ENCODE measurements at places on chromosomes 3 and 15.
A peak's percentile ranks its signal among the peaks of the same experiment; 100 is the strongest.

DNA sequence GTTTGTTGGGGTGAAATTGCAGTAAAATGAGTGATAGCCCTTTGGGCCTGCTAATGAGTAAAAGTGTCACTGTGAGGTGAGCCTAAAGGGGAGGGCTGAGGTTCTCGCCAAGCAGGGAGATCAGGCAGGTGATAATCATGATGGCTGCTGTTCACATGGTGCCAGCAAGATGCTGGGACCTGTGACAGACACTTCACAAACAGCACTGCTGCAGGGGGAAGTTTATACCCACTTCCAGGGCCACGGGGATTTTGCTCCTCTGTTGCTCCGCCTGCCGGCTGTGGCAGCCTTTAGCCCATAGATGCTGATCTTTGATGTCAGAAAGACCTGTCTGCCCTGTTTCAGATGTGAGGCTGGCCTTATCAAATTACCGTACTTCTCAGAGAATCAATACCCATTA lies 96.7 kb downstream of the SV2B start:
- DNase-seq = no peak

GRCh38 chr3:31752305-31753049 lies 219.8 kb downstream of the STT3B start:
- no peak for DNase-seq

DNA sequence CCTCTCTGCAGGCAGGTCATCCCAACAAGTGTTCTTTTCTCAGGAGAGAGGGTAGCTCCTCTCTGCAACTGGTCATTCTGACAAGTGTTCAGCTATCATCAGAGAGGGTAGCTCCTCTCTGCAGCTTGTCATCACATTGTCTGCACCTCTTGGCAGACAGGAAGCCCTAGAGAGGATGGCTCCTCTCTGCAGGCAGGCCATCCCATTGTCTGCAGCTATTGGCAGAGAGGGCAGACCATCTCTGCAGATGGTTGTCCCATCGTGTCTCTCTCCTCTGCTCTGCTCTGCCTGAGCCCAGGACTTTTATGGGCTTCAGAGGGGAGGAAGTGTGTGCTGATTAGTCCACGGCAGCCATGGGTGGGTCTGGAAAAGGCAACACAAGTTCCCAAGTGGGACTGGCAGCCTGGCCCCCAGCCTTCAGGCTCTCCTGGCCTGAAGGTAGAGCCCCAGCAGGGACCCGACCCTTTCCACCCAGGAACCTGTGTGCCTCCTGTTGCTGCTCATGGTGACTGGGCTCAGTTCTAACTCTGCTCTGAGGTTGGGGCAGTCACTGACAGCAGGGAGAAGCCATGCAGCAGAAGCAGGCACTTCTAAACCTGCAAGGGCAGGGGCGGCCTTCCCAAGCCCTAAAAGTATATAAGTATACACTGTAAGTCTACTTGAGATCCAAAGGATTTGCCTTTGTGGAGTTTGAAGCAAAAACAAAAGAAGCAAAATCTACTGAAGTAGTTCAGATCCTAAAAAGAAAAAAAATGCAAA lies 637.9 kb downstream of the PLOD2 start:
- DNase-seq = no peak

DNA sequence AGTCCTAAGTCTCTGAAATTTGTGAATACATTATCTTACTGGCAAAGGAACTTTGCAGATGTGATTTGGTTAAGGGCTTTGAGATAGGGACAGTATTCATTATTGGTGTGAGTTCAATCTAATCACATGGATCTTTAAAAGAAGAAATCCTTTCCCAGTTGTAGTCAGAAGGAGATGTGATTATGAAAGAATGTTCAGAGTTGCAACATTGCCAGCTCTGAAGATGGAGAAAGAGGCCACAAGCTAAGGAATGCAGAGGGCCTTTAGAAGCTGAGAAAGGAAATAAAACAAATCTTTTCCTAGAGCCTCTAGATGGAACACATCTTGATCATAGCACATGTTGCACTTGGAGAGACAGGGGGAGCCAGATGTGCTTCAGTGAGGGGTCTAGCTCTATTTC lies 27.7 kb upstream of the SIAH2 start:
- DNase-seq = no peak

DNA sequence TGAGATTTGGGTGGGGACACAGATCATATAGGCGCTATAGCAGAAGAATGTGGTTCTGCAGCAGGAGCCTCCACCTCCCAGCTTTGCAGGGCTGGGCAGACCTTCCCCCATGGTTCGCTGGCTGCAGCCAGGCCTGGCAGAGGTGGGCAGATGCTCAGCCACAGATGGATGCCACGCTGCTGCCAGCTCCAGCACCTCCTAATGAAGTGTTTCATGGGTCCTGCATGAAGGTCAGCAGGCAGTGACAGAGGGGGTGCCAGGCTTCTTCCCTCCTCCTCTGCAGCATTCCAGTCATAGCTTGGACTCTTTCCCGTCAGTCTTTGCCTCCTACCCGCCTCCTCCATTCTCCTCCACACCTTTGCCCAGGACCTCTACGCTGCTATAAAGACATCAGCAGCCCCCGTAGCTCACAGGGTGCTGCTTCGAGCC lies 85.9 kb downstream of the SLCO3A1 start:
- no peak for DNase-seq

DNA sequence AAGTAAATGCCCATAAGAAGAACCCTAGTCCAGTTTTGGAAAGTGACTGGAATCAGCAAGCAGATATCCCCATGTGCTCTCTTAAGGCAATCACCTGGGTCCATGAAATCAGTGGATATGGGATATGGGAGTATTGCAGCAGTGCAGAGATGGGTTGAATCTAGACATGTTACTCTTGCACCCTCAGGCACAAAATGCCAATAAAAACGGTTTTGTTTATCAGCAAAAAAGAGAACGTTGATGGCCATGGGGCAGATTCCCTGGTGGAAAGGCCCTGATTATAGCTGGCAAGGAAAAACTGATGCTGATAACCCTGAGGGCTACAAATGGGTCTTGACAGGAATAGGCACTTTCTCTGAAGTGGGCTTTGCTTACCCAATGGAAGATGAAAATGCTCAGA lies 380.2 kb upstream of the SEMA6D start:
- no peak for DNase-seq

DNA sequence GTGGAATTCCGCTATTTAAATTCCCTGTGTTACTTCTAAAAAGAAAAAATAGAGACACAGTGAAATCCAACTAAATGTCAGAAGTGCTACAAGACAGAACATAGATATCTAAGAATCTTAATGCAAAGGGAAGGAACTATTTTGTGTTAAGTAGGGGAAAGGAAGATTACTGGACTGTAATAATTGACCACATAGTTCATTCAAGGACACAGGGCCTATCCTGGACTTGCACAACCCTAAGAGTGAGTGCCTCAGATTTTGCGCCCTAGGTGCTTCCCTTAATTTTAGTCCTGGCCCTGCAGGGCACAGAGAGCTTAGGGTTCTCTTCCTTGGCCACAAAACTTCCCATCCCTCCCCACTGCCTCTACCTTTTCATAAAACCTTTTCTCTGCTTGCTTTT lies 3.5 kb upstream of the IL20RB start:
- no peak for DNase-seq

DNA sequence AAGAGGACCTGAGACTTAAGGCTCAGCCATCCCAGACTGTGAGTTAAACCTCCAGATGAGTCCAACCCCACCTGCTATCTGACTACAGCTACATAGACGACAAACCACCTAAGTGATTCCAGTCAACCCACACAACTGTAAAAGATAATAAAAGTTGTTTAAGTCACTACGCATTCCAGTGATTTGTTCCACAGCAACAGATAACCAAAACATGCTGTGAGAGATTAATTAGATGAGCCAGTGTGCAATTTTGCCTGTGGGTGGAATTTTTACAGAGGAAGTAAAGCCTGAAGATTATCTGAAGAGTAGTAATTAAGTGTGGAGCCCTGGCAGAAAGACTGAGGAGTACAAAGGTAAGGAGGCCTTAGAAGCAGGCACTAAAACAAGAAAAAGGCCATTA lies 5.4 kb downstream of the BTBD1 start:
- DNase-seq = no peak

DNA sequence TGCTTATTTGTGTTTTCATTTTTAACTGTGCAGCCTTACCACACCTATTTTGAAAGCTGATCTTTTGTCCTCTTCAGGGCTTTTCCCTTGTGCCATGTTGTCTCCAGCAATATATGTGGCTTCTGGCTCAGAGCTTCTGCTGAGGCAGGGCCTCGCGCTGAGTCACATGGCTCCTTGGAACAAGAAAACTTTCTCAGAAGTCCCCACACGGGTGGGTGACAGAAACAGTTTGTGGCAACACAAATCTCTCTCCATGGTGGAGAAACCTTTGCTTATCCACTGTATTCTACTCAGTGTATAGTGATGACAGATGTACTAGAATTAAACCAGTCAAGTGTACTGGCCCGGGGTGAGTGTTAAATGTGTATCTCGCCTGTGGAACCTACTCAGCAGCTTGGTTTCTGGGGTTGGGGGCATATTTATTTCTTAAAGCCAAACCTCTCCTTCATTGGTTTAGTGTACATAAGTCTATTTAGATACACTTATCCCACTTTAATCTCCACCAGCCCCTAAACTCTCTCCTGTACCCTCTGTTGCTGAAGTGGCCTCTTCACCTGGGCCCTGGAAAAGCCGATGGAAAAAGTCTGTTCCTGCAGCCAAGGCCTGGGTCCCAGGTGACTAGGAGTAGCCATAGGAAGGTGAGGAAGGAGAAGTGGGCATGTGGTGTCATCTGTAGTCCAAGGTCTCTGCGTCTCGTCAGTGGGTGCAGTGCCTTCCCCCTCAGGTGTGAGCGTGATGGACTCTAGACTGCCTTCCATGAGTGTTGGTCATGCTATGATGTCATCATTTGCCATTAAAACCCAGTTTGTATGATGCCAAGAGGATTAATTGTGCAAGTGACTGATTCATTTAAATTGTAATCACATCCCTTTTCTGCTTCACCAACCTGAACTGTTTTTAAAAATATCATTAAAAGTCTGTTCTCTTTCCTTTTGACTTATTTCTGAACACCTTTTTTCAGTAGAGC lies 3.2 kb upstream of the FBXL22 start:
- no peak for DNase-seq

GRCh38 chr3:55673764-55674163 lies 186.7 kb upstream of the WNT5A start:
- no peak for DNase-seq

- peak; percentile 7 for DNase-seq
These were observed 172.4 kb downstream of the TIGIT start for GRCh38 chr3:114466251-114466650.

DNA sequence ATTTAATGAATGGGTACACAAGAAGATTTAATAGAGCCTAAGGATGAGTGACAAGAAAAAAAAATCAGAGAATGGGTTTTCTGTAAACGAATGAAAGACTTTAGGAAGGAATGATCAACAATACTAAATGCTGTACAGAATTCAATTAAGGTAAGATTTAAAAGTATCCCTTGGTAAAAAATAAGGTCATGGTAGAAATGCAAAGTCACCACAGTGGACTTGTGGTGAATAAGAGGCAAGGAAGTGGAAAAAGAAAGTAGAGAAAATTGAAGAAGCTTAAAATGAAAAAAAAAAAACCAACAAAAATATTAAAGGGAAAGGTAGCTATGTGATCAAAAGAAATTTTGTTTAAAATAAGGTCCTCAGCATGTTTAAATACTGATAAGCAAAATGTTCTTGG lies 82.4 kb downstream of the PLSCR2 start:
- DNase-seq = no peak

GRCh38 chr3:104596551-104596950 lies 770.2 kb upstream of the ALCAM start:
- DNase-seq = peak; percentile 25

- no peak for DNase-seq
These were observed 147.7 kb downstream of the VGLL4 start for GRCh38 chr3:11495948-11496557.

GRCh38 chr15:61915640-61916039 lies 144.6 kb downstream of the VPS13C start:
- DNase-seq = no peak

DNA sequence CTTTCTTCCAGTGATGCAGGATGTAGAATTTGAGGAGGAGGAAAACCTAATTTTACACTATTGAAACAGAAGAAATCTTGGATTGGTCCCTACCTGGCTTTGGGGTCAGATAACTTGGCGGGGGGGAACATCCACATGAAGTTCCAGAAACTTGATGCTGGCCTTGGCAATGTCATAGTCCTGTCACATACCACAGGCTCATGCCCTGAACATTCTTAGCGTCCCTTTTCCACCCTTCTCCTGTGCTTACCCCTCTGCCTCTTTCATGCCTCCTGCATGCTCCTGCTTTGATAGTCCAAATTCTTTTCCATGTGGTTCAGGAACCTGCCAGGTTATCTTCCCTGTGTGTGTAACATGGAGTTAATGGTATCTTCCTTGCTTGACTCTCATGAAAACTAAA lies 110.6 kb downstream of the UNC13C start:
- DNase-seq = no peak

DNA sequence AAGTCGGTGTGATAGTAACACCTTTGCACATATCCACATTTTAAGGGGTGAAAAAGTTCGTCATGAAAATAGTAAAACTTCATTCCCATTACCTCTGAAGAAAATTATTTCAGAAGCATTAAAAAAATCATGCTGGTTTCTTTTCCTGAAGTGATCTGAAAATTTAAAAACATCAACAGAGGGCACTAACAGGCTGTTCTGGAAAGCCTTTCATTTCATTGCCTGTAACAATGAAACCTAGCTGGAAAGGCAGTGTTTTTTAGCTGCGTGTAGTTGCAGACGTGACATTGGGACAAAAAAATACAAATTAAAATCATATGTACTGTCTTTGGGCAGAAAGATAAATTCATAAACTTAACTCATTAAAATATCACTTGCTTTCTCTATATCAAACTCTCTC lies 993.8 kb downstream of the GBE1 start:
- DNase-seq = no peak

DNA sequence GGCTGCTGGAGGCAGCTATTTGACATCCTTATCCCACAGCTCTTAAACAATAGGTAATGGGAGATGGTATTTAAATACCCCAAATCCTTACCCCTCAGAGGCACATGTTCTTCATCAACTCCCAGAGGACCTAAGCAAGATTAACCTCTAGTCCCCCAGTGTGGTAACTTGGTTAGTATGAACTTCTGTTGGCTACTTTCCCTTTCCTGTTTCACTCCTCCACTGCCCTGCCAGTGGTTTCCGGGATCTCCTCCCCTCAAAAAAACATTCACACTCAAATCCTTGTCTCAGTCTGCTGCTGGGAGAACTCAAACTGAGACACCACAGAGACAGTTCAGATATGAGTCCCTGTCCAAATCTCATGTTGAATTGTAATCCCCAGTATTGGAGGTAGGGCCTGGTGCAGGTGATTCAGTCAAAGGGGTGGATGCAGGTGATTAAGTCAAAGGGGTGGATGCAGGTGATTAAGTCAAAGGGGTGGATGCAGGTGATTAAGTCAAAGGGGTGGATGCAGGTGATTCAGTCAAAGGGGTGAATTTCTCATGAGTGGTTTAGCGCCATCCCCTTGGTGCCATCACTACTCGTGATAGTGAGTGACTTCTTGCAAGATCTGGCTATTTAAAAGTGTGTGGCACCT lies 335.0 kb upstream of the CTNNB1 start:
- DNase-seq = no peak

- no peak for DNase-seq
These were observed 466.2 kb upstream of the ADAMTS9 start for GRCh38 chr3:65153850-65154512.

DNA sequence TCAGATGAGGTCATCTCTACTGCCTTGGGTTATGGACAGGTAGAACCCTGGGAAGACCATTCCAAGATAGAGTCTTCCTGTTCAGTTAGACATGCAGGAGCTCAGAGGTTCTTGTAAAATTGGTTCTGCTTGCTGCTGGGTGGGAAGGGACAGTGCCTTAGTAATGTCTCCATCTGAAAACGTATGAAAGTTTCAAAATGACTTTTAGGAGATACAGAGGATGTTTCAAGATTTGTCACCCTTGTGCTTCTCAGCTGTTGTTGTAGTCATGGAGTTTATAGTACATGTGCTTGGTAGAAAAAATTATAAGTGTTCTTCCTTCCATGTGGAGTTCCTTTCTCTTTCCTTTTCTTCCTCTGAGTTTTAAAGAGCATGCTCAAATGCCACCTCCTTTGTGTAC lies 885.2 kb upstream of the CFAP20DC start:
- no peak for DNase-seq
